ENCODE measurements at places on chromosomes 4 and X.
A peak's percentile ranks its signal among the peaks of the same experiment; 100 is the strongest.

DNA sequence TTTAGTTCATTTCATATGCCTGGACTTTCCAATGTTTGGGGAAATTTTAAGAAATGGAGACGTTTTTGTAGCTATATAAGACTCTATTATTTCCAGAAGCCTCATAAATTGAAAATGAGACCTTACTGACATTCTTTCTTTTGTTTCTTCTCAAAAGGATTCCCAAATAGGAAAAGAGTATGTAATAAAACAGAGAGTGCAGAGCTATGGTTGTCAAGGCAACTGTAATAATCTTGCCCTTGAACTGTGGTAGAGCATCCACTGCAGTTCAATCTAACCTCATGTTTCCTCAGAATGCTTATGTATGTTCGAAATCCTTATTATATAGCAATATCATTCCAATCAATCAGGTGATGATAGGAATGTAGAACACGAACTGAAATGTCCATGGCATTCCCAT is 54.1 kb downstream of the AMELX start:
- no peak for DNase-seq

DNA sequence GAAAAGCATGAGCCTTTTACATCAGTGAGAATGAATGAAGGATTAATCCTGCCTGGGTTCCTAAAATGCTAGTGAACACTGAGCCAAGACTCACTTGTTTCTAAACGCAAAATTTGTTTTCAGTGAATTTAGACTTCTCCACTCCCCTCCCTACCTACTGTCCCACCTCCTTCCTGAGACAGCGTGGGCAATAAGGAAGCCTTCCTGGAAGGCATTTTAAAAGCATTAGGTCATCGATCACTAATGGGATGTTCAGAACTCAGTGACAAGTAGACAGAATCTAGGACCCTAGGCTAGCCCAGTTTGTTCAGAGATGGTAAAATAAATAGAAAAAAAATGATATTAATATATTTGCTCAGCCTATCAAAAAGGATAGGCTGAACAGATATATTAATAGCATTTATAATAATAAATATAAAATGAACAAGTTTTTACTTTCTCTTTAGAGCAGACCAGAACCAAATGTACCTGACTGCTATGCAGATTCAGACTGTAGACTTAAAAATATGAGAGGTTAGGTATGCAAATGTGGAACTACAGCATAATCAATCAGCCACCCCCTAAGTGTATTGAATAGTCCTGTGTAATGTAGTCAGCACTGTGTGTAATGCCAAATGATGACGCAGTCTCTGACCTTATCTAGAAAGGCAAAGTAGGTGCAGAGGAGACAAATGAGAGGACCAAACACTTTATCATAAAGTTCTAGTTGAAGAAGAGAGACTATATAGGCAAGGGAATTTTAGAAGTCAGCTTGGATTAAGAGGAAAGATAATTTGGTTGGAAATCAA is 331.1 kb downstream of the GPAT3 start:
- no peak for DNase-seq

DNA sequence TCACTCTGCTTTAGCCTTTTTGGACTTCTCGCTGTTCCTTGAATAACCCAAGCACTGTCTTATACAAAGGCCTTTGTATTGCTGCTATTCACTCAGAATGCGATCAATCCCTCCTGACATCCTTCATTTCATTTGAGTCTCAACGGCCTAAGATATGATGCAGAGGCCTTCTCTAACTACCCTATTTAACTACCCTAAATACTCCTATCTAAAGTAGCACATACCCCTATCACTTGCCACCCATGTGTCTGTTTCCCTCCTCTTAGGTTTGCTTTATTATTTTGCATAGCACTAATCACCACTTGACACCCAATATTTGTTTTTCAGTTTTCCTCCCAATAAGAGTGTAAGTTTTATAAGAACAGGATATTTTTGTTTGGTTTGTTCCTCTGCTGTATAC is 42.3 kb upstream of the ACSL4 start:
- DNase-seq, result no peak

DNA sequence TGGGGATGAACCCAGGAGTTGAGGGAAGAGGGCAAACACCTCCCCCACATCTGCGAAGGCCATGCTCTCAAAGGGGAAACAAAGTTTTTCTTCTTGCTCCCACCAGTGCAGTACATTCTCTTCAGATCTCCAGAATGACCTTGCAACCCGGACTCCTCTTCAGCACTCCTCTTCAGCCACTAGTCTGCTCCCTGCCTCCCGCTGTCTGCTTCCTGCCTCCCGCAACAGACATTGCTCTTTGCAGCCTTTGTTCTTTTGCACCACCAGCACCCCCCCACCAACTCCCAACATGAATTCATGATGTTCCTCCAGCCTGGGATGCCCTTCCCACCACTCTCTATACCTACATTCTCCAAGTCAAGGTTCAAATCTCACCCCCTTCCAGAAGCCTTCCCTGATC is 32.1 kb downstream of the UTP14A start:
- no peak for DNase-seq

GRCh38 chr4:168514249-168514852 is 17.5 kb downstream of the PALLD start:
- DNase-seq, result no peak

DNA sequence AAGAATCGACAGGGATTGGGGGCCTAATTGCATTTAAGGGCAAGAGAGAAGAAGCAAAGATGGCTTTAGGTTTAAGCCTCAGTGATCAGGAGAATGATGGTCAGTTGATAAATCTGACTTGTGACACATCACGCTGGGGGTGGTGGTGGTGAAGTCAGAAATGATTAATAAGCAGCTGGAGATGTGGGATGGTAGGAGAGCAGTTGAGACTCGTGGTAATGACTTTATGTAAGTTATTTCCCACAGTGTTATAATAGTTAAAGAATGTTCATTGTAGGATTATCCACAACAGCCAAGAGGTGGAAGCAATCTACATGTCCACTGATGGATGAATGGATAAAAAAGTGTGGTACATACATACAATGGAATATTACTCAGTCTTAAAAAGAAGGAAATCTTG is 178.9 kb upstream of the GPC4 start:
- no peak for DNase-seq

DNA sequence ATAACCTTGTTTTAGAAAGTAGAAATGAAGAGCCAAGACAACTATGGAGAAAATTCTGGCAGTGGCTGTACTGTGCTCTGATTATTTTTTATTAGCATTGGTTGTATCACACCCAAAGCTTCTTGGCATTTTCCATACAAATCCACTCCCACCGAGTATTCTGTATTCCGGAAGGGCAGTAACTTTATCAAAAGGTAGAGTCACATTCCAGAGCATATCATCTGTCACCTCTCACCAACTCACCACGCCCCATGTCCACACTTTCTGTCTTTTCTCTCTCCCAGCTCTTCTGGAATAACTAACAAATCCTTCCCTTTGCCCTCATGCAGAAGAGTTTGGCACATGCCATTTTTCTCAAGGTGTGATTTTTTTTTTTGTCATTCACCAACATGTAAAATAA is 52.7 kb downstream of the CORIN start:
- no peak for DNase-seq

GRCh38 chr4:123591875-123592274 is 195.3 kb downstream of the SPRY1 start:
- no peak for DNase-seq

DNA sequence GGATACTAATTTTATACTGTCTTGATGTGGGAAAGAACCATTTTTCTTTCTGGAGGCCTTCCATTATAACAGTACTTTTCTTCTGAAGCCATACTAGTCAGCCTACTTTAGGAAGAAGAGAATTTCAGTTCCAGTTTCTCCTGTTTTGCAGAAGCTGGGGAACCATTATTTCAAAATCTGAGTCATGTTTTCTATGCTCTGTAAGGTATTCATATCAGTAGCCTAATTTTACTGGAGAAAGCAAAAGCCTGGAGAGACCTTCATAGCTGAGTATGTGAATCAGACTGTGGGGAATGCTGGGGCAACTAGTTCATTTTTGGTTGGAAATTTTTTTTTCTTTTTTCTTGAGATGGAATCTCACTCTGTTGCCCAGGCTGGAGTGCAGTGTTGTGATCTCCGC is 22.4 kb downstream of the AFF1 start:
- no peak for DNase-seq

DNA sequence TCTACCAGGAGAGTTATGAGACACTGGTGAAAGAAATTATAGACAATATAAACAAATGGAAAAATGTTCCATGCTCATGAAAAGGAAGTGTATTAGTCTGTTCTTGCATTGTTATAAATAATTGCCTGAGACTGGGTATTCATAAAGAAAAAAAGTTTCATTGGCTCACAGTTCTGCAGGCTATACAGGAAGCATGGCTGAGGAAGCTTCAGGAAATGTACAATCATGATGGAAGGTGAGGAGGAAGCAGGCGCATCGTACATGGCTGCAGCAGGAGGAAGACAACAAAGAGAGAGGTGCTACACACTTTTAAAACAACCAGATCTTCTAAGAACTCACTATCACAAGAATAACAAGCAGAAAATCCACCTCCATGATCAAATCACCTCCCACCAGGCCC is 184.3 kb downstream of the NPNT start:
- no peak for DNase-seq

GRCh38 chrX:107571296-107571998 is 56.9 kb upstream of the PRPS1 start:
- no peak for DNase-seq

DNA sequence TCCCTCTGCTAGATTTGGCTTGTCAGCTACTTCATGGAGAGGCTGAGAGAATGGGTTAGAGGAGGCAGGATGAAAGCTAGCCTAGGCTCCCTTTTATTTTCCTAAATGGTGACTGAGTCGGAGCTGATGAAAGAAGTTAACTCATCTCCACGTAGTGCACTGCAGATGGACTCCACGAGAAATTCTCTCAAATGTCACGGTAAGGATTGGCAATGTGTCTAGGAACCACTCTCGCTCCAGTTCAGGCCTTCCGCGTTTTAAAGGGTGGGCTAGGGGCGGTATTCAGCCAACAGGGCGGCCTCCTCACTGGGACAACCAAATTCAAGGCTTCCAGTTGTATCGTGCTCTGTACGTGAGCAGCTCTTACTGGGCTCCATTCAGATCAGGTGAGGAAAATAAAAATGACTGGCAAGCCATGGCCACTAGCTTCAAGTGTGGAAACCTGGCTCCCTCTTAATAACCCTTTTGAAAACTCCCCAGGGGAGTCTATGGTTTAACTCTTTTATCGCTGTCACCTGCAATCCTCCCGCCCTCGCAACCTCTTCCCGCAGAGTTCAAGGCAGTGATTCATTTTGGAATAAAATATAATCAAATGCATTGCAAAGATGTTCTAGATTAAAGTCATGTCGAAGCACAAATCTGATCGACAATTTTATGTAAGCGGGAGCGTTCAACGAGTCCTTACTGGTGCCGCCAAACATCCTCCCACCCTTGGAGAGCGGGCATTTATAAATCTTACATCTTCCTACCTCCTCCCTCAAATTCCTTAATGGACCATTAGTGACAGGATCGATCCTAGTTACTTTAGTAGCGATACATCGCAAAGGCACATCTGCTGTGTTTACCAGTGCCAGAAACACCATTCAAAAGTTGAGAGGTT is 1.2 kb downstream of the SPOCK3 start:
- DNase-seq, result peak; percentile 6

DNA sequence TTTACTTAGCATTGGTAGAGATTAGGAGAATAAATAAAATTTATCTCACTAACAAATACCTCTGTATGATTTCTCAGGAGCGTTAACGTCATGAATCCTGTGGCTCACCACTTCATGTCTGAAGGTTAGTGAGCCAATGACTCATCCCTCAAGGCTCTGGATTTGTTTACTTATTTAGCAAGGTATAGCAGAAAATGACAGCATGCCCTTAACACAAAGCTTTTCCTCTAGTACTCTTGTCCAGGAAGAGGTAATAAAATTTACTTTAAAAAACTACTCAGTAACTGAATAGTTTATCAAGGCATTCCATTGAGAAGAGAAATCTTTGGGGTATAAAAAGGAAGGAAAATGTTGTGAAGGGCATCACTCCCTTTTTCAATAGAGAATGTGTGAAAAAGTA is 823.8 kb downstream of the CCSER1 start:
- DNase-seq, result peak; percentile 20

GRCh38 chr4:56619816-56620215 is 61.3 kb downstream of the HOPX start:
- no peak for DNase-seq

DNA sequence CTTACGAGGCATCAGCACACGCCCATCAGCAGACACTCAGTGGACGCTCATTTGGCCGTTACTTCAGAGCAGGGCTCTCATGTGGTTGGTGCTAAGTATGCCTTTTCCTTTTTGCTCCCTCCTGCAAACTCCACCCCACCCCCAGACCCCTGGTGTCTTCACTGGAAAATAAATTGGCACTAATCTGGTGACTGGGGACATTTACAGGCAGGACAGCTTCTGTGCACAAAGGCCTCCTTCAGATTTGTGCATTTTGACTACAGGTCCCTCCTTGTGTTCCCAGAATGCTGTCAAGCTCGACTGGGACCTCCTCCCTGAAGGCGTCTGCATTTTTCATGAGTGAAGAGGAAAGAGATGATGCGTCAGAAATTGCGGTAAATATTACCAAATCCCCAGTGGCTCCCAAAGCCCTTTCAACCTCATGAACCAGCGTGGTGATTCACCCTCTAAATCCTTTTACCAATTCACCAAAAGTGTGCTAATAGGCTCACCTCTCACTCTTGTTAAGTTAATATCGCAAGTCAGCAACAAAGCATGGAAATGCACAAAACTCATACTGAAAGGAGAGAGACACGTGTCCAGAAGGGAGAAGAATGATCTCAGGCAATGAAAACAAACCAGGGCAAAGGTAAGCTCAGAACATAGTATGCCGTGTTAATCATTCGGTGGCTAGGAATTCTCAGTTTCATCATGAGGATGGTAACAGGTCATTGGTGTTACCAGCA is 119.0 kb downstream of the NKX6-1 start:
- DNase-seq, result no peak

Data from HEK293T (cell line).